ENCODE measurements at places on chromosomes 4 and X.

DNA sequence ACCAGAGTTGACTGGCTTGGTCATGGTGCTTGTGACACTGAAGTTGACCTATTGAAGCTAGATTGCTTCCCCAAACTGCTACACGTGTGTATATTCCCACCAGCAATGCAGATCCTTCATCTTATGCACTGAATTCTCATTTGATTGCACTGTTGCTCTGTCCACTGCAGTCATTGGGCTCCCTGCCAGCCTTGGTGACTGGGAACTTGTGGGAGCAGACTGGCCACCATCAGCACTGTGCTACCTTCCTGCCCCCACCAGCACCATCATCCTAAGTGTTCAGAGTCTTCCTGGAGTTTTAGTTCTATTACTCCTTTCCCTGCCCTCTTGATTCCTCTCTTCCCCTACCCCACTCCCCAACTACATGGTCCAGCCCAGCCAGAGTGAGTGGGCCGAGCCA, 117.7 kb upstream of the PRPS2 start:
- no peak for DNase-seq

DNA sequence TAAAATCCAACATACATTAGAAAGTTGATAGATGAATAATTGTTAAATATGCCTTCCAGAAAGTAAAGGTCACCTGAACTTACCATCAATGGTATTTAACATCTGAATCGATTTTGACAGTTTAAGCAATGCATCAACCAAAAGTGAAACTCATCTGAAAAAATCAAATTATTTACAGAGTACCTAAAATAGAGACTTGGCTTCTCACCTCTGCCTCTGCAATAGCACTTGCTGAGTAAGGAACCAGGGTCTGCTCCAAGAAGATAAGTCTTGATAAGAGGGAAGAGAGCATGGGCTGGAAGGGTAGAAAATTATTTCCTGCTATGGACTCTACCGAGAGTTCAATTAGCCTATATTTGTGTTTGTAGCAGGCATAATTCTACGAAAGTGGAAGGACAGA, 868.3 kb downstream of the STIM2 start:
- no peak for DNase-seq

DNA sequence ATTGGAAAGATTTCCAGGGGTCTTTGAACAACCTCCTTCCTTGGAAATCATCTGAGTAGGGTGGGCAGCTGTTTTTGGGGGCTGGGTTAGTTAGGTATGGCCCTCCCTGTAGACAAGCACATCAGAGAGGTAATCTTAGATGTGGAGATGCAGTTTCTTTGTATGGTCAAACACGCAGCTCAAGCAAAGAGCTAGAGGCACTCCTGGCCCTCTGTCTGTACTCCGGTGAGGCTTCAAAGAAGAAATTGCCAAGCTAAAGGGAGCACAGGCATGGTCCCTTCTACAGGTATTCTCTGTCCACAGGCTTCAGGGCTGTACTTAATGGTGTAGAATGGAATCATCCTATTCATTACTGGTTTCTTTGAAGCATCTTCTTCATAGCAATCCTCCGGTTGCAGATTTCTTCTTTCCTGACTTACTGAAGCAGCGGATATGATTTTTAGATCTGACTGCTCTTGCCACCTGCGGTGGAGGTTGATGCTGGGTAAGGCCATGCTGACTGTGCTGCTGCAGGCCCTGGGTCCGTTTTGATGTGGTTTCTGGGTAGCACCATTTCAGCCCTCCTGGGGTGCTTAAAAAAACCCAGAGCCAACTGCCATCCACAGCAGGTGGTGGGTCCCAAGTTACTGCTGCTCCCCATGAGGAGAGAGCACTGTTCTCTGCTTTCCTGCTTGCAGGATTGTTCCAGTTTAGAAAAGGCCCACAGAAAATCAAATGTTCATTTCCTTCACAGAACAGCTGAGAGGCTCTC, 318.9 kb upstream of the GATB start:
- DNase-seq: no peak

GRCh38 chr4:124839786-124840390, 127.4 kb upstream of the ANKRD50 start:
- DNase-seq: no peak

DNA sequence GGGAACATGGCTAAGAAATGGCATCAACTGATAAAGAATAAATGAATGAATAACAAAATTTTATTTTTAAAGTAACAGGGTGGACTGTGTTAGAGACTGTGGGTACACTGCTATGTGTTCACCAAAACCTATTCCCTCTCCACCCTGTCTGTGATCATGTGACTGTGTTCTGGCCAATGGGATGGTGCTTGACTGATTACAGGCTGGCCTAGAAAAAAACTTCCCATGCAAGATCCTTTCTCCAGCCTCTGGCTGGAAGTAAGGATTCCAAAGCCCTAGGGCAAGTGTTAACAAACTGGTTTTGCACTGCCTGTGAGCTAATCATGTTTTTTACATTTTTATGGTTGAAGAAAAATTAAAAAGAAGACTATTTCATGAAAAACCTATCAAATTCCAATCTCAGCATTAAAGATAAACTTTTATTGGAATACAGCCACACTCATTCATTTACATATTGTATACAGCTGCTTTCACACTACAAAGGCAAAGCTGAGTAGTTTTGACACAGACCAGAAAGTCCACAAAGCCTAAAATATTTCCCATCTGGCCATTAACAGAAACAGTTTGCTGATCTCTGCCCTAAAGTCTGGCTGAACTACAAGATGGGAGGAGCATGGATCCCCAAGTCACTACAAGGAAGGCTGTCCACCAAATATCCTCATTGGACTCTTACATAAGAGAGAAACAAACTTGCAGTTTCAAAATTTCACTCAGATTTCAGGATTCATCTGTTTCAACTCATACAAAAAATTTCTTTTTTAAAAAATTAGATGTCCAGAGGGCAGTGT, 133.2 kb downstream of the ARHGAP6 start:
- no peak for DNase-seq

DNA sequence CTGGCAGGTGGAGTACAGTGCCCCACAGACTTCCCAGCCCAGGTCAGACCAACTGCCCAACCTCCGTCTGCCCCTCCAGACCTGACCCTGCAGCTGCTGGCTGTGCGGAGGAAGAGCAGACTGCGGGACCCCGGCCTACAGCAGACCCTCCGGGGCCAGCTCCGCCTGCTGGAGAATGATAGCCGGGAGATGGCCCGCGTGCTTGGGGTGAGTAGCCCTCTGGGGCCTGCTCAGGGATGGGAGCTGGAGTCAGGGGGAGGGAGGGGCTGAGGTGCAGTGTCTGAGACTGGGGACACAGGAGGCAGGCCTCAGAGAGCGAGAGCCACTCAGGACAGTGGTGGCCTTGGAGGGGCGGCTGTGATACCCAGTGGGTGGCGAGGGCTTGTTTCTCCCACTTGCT, 13.5 kb downstream of the SH3TC1 start:
- no peak for DNase-seq

All from germinal center (tissue), 1 donor.